ENCODE measurements at places on chromosomes 1 and 21.

DNA sequence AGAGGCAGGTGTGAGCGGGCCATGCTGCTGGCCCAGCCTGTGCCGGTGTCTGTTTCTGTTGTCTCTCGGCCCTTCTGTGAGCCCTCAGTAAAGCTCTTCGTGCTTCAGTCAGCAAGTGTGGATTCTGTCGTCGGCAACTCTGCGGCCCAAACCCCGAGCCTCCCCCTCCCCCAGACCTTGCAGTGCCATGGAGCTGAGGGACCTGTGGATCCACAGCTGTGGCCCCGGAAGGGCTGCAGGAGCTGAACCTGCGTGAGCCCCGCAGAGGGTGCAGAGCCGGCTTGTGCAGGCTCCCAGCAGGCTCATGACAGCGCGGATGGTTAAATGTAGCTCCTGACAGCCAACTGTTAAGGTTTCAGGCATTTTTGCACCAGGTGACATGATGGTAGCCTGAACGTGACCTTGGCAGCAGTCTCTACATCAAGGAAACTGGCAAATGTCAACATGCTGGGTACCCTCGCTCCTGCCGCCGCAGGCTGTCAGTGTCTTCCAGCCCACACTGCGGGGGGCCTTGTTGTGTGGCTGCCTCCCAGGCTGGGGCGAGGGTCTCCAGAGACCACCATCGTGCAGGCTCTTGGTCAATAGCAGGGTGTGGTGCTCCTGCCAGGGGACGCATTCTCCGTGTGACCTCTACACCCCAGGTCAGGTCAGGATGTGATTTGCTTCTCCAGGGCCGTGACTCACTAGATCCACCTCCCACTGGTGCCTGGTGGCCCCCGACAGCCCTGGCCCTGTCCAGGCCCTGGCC is 7.0 kb downstream of the LRRC3 start:
- DNase-seq = no peak

DNA sequence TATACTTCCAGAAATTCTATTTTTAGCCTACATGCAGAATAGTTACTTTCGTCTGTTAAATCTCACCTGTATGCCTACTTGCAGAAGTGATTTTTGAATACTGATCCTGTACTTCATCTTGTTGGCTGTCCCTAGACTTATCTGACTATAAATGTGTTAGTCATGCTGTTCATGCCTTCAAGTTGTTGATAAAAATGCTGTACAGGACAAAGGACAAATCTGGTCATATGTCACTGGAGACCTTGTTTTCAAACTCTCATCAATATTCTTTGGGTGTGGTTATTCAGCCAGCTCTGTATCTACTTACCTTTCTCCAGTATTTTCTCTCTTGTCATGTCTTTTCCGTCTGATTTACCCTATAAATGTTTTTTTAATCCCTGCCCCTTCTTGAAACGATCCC is 132.9 kb downstream of the RNF220 start:
- no peak for DNase-seq

DNA sequence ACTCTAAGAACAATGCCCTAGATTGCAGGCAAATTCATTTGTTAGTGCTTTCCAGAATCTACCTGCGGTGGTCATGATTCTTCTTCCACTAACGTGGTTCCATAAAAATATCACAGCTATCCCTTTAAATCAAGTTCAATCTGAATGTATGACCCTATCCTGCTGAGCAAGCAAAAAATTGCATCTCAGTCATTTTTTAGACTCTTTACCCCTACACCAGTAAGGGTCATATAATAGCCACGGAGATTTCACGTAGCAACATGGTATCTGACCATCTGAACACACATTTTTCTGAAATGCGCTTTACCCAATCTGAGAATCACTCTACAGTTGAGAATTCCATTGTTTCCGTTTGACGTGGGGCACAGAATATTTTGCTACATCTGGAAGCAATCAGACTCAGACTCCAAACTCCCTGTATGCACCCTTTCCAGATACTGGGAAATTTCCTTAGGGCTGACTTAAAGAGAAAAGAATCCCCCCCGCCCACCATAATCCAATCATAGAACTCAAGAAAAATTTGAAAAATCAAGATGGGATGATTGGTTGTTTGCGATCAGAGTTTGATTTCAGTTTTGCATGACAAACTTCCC is 699.2 kb upstream of the ZP4 start:
- no peak for DNase-seq

- peak; percentile 18 for DNase-seq
Measured at GRCh38 chr1:24541711-24542346, 14.1 kb upstream of the NCMAP start.

GRCh38 chr1:58812926-58813325 is 29.1 kb upstream of the JUN start:
- DNase-seq = no peak

DNA sequence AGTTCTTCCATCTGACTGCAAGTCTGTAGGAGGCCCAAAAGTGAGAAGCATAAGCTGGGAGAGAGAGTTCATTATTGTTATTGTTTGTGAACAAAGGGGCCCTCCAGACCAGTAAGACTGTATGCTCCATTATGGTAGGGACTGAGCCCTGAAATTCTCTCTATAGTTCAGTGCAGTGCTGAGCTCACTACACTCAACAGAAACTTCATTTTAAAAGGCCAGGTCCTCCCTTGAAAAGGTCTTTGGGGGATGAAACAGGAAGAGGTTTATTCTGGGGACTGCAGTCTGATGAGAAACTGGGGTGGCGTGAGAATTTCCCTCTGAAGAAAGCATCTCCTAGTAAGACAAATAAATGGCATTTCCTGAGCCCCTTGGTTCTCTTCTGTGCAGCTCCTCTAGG is 5.5 kb upstream of the GATAD2B start:
- no peak for DNase-seq

- DNase-seq = peak; percentile 18
Measured at GRCh38 chr1:36446746-36447145, 3.5 kb downstream of the OSCP1 start.

- peak; percentile 69 for DNase-seq
Measured at GRCh38 chr1:155175281-155175926, 1.8 kb downstream of the TRIM46 start.

DNA sequence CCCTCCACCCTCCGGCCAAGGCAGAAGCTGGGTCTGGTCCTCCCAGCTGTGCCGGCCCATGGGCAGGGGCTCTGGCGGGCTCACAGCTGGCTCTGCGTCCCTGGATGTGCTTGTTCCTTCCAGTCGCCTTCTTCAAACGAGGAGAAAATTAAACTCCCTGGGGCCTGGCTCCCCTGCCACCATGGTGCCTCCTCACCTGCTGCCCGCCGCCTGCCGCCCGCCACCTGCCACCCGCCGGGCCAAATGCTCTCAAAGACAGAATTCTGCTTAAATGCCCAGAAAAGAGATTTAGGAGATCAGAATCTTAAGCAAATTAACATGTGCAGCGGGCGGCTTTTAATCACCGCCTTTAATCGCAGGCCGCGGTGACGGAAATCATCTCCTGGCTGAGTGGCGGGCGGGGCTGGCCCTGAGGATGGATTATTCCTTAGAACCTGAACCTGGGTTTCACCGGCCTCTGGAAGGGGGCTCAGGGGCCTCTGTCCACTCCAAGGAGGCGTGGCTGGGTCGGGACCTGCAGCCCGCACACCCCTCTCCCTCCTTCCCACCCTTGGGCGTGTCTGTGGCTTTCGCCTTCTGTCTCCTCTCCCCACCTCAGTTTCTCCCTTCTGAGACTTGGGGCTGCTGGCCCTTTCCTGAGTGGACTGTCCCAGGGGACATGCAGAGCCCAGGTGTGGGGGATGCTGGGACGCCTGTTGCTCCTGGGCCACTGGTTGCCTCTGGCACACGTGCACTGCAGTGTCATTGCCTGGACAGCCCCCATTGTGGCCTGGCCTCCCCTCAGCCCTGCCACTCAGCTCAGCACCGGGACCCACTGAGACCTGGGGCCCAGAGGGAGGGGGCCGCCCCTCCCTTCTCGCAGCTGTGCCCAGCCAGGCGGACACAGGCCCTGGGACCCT is 10.5 kb upstream of the PLCH2 start:
- DNase-seq = peak; percentile 55

GRCh38 chr1:42679364-42679983 is 2.7 kb upstream of the YBX1 start:
- DNase-seq = peak; percentile 4

DNA sequence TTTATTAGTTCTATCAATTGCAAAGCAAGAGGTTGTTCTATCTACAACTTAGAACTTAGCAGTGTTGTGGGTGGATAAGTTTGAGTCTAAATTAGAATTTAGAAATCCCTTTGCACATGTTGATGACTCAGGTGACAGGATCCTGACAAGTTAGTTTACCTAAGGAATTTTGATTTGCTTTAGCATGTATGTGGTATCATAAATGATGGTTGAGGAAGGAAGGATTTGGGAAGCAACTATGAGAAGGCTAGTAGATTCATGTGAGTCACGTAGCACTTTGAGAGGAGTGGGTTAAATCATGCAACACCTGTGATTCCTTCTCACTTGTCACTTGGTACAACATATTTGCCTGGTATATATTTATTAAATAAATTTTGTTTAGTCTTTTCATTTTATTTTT is 223.7 kb upstream of the USP25 start:
- no peak for DNase-seq

- DNase-seq = no peak
Measured at GRCh38 chr1:226787071-226787470, 48.0 kb upstream of the ITPKB start.

DNA sequence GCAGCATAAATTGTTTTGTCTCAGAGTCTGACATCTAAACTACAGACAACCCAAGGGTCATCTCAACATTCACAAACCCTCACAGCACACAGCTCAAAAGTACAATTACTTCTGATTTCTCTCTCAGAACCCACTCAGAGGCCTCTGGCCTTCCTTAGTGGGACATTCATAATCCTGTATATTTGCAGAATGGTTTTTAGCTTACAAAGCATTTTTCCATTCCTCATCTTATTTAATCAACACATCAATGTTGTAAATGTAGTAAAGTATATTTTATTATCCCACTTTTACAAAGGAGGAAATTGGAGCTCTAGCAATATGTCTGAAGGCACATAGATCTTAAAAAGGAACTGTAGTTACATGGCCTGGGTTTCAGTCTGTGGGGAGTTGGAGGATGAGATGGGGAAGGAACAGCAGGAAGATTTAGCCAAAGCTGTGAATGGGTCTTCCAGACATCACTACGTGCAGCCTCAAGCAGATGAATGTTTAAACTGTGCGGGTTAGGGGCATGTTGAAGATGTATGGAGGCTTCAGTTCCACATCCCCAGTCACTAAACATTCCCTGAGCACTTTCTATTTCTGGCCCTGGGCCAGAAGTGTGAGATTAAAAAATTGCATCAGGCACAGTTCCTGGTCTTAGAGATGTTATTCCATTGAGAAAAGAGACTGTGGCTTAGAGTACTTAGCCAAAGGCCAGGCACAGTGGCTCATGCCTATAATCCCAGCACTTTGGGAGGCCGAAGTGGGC is 13.3 kb downstream of the AKNAD1 start:
- no peak for DNase-seq

GRCh38 chr1:21764615-21765423 is 18.1 kb downstream of the USP48 start:
- peak; percentile 56 for DNase-seq

GRCh38 chr1:76269155-76269554 is 194.6 kb downstream of the ST6GALNAC3 start:
- DNase-seq = peak; percentile 41

- no peak for DNase-seq
Measured at GRCh38 chr1:85379203-85380136, 85.5 kb downstream of the DDAH1 start.

GRCh38 chr1:35888255-35888654 is 5.2 kb downstream of the AGO1 start:
- no peak for DNase-seq

- peak; percentile 73 for DNase-seq
Measured at GRCh38 chr1:109482791-109483671, 674 bp upstream of the ATXN7L2 start.

DNA sequence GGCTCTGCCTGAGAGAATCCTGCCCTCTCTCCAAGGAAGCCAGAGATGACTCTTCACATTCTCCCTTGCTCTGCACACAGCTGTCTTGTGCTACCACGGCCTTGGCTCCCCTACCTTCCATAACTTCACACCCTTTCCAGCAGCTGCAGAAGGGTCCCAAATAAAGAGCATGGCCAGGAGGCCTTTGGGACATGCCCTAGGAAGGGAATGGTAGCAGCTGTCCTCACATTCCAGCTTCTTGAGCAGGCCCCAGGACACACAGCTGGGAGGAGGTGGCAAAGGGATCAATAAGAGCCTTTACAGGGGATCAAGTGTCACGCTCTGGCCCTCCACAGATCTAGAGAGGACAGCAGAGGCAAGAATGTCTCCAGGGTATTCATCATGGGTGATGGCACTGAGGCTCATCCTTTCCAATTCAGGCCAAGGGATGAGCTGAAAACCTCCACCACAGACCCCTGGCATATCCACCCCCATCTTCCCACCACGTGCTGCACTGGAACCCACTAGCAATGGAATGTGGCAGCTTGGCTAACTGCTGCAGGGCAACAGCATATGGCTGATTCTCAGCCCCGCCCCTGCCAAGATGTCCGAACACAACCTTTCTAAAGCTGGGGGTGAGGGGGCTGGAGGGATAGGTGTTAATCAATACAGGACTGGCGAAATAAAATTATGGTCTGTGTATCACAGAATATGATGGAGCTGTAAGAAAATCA is 17.8 kb upstream of the RAB29 start:
- no peak for DNase-seq
